ENCODE measurements at places on chromosomes 2 and 18. TPM values are rescaled to one million over a fixed set of nuclear protein-coding genes. Genes with fewer than 3 reads are reported as not detected.

The PDE11A gene
- not detected for total RNA-seq

DNA sequence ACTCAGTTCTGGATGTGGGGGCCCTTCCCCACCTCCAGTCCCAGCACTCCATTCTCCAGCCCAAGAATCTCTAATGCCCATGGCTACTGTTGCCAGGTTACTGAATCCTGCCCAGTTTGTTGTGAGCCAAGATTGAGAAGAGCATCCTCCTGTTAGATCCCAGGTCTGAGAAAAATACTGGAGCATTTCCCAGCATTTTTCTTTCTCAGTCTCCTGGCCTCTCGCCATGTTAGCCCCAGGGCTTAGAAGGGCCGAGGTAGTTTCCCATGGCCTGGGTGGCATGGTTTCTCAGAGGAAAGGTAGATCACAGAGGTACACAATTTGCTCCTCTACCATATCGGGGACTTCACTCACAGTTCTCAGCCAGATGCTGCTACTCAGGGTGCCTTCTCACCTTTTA is 135.7 kb downstream of the OTX1 start:
- H3K27ac ChIP-seq = no peak overlapping the region
- no peak overlapping the region for H3K4me3 ChIP-seq
- DNase-seq = no peak
- no peaks in the 10 kb centered on the region for H3K27me3 ChIP-seq
- H3K4me1 ChIP-seq = no peaks in the 10 kb centered on the region

DNA sequence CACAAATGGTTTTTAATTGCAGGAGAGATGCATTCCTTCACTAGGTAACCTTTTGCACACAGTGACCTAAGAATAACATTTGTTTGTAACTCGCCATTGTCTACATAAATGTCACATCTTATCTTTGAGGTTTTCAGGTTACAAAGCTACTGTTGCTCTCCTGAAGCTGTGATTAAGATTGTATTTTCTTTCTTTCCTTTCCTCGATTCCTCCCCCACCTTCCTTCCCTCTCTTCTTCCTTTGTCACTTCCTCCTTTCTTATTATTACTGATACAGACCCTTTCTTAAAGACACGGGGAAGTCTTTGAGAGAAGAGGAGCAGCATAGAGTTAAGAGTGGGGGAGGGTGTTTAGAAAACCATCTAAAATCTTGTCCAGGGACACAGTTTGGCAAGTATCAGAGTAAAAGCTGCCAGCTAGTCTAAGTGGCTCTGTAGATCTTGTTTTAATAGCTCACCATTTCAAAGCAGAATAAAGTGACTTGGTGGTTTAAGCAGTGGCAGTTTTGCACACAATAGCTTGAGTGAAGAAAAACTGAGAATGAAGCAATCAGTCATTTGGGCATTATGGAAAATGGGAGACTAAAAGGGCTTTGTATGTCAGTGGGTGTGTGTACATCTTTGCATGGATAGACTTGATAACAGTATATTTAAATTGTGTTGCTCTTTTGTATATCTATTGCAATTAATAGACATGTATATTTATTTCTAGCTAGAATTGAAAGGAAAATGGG is 10.9 kb downstream of the CERS6 start:
- H3K4me1 ChIP-seq = peaks cover 44% of the 10 kb centered on the region
- no peak for DNase-seq
- peak overlapping the region; percentile 27 for H3K27ac ChIP-seq
- H3K36me3 ChIP-seq = peaks cover 7% of the 10 kb centered on the region
- no peaks in the 10 kb centered on the region for H3K27me3 ChIP-seq
- peak overlapping the region; percentile 69 for H3K4me3 ChIP-seq

GRCh38 chr2:10448576-10449485 is 704 bp upstream of the ODC1 start:
- peaks cover 21% of the 10 kb centered on the region for H3K36me3 ChIP-seq
- peak overlapping the region; percentile 87 for H3K4me3 ChIP-seq

- no peak for DNase-seq
- H3K4me1 ChIP-seq = no peaks in the 10 kb centered on the region
- H3K36me3 ChIP-seq = no peaks in the 10 kb centered on the region
- no peak overlapping the region for H3K27ac ChIP-seq
These were observed 214.8 kb upstream of the GCFC2 start for GRCh38 chr2:75925331-75926024.

The SRD5A2 gene
- not detected for total RNA-seq

The SULT1C2 gene
- total RNA-seq = not detected

DNA sequence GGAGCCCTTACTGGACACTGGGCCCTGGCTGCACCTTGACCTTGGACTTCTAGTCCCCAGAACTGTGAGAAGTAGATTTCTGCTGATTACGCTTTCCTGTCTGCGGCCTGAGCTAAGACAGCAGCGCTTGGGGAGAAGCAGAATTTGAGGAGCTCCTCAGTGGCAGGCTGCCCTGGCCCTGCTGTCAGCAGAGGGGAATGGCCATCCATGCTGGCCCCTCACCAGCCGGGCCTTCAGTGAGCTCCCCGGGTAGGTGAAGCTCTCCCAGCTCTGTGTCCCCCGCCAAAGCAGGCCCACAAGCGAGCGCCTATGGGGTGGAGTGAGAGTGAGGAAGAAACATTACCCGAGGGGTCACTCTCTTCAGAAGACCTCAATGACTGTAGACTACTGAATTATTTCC is 51.6 kb downstream of the RRM2 start:
- peaks cover 23% of the 10 kb centered on the region for H3K36me3 ChIP-seq
- H3K4me1 ChIP-seq = no peaks in the 10 kb centered on the region
- no peak overlapping the region for H3K4me3 ChIP-seq
- no peaks in the 10 kb centered on the region for H3K27me3 ChIP-seq
- DNase-seq = no peak

The EHD3 gene
- total RNA-seq = 1.5 TPM

DNA sequence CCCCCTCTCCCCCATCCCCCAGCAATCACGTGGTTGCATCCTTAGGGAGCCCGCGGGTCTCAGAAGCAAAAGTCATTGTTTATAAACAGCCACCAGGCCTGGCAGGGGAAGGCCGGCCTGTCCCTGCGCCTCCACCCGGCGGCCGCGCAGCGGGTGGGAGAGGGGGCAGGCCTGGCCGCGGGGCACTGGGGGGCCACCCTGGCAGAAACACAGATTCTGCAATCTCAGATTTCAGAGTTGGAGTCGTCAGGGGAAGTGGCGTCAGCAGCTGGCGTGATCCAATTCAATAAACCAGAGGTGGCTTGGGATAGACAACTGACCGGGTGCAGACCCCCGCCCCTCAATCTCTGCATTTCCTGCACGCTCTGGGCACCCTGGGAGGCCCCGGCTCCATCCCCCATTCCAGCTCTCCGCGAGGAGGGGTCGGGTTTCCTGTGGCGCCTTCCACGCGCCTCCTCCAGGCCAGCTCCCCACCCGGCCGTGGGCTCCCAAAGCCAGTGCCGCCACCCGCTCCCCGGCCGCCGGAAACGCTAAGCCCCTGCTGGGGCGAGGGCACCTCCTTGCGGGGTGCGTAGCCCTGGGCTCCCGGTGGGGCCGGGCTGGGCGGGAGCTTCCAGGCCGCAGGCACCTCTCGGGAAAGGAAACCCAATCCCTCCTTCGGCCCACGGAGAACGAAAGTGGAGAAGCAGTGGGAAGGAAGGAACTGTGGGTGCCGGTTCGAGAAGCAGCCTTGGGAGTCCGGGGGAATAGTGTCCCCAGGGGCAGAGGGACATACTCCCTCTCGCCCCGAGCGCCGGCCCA is 1.1 kb downstream of the BIN1 start:
- DNase-seq = no peak
- peak overlapping the region; percentile 84 for H3K4me3 ChIP-seq
- H3K4me1 ChIP-seq = peaks cover 6% of the 10 kb centered on the region
- H3K36me3 ChIP-seq = no peaks in the 10 kb centered on the region
- no peak overlapping the region for H3K27ac ChIP-seq

The FBLN7 gene
- 26.8 TPM for total RNA-seq

The DAW1 gene
- not detected for total RNA-seq

The ANKRD39 gene
- total RNA-seq = 37.0 TPM

DNA sequence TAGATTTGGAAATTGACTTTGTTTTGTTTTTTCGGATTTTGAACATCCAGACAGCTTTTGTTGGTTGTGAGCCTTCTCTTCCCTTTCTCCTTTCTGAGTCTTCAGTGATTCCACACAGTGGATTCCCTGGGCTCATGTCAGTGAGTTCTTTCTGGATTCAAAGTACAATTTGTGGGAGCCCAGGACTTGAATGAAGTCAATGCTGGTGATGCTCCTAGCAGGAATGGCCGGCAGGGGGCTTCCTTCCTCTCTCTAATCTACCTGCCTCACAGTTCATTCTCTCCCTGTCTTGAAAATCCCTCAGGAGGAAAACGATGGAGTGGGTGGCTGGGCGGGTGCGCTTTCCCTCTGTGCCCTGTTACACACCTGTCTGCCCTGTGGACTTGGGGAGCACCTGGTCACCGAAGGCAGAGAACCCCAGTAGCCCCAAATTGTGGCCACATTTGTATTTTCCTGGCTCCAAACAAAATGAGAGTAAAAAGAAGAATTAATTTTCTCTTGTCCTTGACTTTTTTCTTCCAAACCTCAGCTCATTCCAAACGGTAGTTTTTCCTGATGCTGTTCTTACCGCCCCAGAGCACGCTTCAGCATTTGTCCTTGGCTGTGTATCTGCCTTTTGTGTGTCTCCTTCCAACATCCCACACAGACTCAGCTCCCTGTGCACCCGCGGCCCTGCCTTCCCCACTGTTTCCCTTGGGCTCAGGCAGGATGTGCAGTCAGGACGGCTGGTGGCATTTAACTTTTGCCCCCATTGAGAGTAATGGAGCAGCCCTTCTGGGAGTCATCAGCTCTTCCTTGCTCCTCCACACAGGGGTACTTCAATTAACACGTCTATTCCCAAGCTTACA is 86.6 kb downstream of the MARCO start:
- H3K4me1 ChIP-seq = no peaks in the 10 kb centered on the region
- H3K27ac ChIP-seq = no peak overlapping the region
- no peak for DNase-seq
- H3K36me3 ChIP-seq = no peaks in the 10 kb centered on the region
- H3K4me3 ChIP-seq = no peak overlapping the region

The MC5R gene
- total RNA-seq = not detected

DNA sequence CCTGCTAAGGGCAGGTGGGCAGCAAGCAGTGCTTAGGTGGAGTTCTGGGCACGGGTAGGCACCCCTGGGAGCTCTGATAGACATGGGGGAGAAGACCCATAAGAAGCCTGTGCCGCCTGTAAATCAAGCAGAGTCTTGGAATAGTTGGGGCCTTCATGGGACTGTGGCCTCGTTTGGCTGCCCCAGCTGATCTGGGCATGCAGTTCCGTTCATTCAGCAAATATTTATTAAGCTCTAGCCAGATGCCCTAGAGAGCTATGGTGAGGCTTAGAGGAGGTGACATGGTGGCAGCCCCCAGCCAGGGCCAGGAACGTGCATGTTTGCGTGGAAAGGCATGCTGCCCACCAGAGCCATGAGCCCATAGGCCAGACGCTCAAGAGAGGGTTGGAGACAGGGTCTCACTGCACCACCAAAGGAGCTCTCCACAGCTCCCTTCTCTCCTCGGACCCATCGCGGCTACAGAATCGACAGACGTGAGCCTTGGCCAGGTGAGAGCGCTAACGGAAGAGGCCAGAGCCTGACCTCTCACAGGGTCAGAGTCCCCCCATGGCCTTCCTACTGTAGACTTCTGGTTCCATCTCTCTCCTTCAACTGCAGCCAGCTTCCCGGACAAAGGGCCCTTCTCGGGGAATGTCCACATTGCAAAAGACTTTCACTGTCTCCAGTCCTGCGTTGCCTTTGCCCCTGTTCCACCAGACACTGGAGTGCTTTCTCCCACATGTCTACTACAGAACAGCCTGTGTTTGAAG is 135.7 kb downstream of the INHBB start:
- no peak overlapping the region for H3K27ac ChIP-seq
- no peaks in the 10 kb centered on the region for H3K36me3 ChIP-seq
- H3K4me3 ChIP-seq = no peak overlapping the region
- no peaks in the 10 kb centered on the region for H3K4me1 ChIP-seq
- DNase-seq = no peak

The KLHL30 gene
- total RNA-seq = not detected

DNA sequence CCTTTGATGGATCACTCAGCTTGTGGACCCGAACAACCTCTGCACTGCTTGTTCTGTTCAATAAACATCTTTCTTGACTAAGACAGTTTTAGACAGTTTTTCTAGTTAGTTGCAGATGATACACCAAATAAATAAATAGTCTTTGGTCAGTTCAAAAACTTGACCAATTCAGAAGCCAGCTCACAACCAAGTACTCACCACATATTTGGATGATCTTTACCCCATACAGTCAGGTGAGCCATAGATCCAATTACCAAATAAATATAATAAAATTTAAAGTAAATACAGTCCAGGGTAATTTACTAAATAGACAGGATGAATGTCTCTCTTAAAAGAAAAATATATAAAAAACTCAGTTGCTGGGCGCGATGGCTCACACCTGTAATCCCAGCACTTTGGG is 18.2 kb downstream of the SCN3A start:
- DNase-seq = no peak
- no peaks in the 10 kb centered on the region for H3K27me3 ChIP-seq
- H3K36me3 ChIP-seq = no peaks in the 10 kb centered on the region
- H3K4me3 ChIP-seq = no peak overlapping the region

DNA sequence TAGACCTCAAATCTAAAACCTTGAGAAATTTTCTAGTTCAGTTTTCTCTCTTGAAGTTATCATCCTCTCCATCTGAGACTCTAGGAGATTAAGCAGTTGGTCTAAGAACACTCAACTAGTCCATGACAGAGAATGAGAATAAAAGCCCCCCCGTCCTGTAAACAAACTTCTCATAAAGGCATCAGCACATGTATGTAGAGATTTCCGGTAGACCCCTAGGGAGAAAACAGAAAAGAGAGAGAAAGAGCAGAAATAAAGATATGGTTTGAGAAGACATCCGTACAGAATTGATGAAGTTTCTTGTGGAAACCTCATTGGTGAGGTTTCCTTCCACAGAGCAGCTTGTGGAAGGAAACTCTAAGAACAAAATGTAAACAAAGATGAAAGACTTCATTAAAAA is 3.2 kb upstream of the GPR155 start:
- H3K27ac ChIP-seq = peak overlapping the region; percentile 84
- peak overlapping the region; percentile 79 for H3K4me3 ChIP-seq
- H3K27me3 ChIP-seq = no peaks in the 10 kb centered on the region
- H3K4me1 ChIP-seq = peaks cover 61% of the 10 kb centered on the region

DNA sequence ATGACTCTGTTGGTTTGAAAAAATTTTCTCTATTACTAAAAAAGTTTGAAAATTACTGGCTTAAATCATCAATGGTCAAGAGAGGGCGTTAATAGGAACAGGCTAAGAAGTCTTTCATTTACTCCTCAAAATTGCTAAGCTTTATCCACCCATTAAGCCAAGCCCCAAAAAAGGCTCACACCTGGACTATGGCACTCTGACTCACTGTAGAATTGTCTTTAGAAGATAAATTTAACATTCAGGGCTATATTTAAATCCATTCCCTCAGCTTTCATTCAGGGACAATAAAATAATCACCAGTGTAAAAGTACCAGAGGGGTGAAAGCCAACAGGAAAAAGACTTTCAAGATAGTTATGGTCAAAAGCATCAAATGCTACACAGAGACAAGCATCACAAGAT is 80.0 kb downstream of the SESTD1 start:
- no peaks in the 10 kb centered on the region for H3K4me1 ChIP-seq
- no peak overlapping the region for H3K27ac ChIP-seq
- no peak overlapping the region for H3K4me3 ChIP-seq
- H3K36me3 ChIP-seq = peaks cover 19% of the 10 kb centered on the region

Data from activated CD4-positive, alpha-beta T cell treated with anti-CD3 and anti-CD28 coated beads, Interleukin-2, amount 10 ng/mL, durations not matched to agents 24 days and 14 days (primary cell).